Endothelial cell of umbilical vein (primary cell): ENCODE measurements at places on chromosomes 7 and 10. TPM values are rescaled to one million over a fixed set of nuclear protein-coding genes. Genes with fewer than 3 reads are reported as not detected.

DNA sequence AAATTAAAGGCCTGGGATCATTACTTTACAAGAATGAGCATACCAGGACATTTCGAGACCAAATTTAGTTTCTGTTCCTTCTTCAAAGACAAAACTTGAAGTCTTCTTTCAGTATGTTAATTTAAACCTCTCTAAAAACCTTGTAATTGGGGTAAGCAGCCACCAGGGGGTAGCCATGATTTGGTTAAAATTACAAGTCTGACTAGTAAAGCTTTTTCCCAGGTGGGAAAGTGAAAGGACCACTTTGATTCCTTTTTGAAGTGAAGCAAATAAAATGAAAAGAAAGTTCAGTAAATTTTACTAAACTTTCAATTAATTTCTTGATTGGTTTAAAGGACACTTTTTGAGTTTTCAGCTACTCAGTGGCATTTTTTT is 294.3 kb downstream of the BBS9 start:
- peak; percentile 15 for DNase-seq

DNA sequence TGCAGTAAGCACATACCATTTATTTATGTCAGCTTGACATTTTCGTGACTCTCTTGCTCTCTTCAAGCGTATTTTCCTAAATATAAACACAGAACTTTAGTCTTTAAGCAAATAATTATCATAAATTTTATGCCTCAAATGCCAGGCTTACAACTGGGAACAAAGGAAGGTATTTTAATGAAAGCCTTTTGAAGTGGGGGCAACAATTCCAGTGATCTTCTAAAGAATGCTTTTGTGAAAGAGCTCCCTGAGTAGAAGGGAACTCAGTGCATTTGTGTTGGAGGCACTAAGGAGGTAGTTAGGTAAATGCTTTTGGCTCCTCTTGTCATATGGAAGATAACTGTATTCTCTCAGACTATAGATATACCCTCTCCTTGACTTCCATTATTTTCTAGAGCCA is 104.9 kb downstream of the VPS50 start:
- DNase-seq, result no peak

Gene DOCK1
- 15.6 and 22.5 TPM in 2 replicates for polyA plus RNA-seq

Gene OR13A1
- not detected in 2 replicates for polyA plus RNA-seq

Gene ELFN1
- 0.37 and 0.46 TPM in 2 replicates for polyA plus RNA-seq

DNA sequence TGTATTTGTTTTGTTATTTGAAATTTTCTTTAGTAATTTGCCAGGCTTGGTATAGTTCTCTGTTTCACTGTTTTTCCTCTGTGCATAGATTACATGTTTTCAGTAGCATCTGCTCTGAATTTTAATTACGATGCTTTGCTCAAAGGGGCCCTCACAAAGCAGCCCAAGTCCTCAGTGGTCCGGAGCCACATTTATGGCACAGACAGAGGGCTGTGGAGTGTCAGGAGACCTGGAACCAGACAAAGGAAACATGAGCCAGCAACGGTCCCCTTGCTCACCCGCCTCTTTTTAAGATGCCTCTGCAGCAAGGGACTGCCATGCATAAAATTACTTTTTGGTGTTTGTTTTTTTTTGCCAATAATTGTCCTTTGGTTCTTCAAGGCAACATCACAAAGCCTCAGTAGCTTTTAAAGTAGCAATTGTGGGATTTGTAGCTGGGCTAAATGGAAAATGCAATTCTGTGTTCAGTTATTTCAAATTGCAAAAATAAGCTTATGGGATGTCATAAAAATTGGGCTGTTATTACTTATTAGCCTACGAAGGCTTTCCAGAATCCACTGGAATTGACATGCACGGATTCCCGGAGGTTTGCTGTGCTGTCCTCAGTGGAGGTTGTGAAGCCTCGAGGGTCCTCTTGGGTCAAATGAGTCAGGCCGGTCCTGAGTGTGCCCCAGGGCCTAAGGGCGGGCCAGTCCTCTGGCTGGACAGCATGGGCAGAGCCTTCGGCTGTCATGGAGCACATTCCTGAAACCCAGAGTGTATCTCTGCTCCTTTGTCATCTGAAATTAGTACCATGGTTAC is 422.8 kb downstream of the GLRX3 start:
- no peak for DNase-seq

Gene KIAA1217
- 0.68 and 0.83 TPM in 2 replicates for polyA plus RNA-seq

Gene NPC1L1
- not detected in 2 replicates for polyA plus RNA-seq
